ENCODE measurements at places on chromosomes 7 and 10.
A peak's percentile ranks its signal among the peaks of the same experiment; 100 is the strongest.

- DNase-seq: no peak
Measured at GRCh38 chr7:135845415-135846075, 96.9 kb upstream of the FAM180A start.

DNA sequence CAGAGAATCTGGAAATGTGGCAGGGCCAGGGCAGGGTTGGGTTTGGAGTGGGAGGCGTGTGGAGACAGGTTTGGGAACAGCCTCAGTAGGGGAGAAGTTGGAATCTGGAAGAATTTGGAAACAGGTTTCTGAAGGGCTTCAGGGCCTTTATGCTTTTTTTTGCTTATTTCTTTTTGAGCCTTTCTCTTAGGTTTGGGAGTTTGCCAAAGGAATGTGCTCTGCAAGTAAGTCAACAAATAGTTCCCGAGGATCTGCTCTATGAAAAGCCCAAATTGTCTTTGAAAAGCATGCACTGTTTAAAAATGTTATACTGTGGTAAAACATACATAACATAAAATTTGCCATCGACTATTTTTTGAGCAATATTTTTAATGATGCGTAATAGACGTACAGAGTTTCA, 86.7 kb upstream of the ADRB1 start:
- peak; percentile 86 for DNase-seq

GRCh38 chr7:158403013-158403821, 184.4 kb downstream of the PTPRN2 start:
- no peak for DNase-seq

DNA sequence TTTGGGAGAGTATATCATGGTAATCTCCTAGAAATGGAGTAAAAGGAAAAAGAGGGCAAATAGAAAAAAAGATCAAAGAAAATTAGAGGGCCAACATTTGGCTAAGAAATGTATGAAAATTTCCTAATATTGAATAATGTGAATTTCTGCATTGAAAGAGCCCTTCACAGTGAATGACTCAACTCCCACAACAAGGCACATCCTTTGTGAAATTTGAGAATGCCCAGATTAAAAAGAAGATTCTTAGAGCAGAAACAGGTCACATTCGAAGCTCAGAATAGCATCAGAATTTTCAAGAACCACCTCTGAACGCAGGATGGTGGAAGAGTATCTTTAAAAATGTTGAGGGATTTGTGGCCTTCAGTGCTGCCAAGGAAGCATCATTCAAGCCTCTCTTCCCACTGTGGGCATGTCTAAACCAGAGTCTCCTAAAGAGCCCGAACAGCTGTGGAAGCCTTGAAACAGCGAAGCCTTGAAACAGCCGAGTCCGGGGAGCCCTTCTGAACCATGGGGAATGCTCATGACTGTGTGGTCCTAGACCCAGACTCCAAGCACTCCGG, 43.6 kb downstream of the GUSB start:
- peak; percentile 9 for DNase-seq

GRCh38 chr7:157711353-157711888, 374.6 kb downstream of the DNAJB6 start:
- no peak for DNase-seq

- DNase-seq: peak; percentile 41
Measured at GRCh38 chr7:134701272-134701671, 54.6 kb downstream of the BPGM start.

DNA sequence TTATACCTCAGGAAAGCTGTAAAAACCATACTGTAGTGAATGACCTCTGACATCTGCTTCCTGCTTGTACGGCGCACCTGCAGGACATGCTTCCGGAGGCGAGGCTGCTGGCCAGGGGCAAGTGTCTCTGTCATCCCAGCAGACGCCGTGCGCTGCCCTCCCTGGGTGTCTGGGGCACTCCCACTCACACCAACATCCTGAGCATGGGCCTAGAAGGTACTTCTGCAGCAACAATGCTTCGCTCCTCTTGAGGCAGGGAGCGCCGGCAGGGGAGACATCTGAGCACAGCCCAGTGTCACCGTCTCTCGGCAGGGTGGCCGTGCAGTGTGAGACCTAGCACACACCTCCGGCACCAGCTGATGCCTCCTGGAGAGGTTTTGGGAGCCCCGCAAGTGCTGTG, 269.2 kb downstream of the MAD1L1 start:
- no peak for DNase-seq

DNA sequence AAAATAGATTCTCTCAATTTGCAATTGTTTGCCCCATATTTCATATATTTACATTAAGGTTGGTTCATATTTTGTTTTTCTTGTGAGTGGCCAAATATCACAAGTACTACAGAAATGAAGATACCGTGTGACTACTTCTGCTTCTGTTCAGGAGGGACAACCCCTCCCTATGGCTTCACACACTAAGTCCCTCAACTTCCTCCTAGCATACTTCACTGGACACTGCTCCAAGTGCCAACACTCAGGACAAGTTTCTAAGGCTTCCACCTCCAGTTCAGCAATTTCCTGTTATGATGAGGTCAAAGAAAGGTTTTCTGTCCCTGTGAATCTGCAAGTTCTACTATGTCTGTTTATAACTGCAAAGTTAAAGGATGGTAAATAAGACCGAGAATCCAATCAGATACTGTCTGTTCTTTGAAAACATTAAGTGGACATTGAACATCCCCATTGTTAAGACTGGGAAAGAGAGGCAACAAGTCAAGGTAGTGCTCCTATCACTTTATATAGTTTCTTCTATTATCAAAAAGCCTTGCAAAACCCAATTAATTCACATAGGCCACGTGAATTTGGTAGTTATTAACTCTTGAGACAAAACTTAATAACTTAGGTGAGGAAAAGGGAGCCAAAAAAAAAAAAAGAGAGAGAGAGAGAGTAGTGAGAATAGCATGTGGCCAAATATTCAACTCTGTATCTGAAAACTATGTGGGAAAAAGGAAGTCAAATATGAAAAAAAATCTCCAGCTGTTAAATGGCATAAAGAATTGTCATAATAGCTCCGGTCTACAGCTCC, 81.3 kb upstream of the DKK1 start:
- no peak for DNase-seq

DNA sequence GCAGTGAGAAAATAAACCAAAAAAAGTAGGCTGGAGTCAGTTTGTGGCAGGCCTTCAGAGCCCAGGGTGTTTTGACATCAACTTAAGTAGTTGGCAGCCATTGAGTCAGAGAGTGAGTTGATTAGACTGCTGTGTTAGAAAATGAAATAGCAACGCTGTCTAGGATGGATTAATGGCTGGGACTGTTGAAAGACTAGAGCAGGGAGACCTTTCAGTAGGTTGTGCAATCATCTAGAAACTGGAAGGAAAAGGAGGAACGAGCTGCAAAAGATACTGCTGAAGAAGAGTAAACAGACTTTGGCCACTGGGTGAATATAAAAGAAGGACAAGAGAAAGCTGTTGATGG, 28.6 kb upstream of the TRIL start:
- peak; percentile 95 for DNase-seq

DNA sequence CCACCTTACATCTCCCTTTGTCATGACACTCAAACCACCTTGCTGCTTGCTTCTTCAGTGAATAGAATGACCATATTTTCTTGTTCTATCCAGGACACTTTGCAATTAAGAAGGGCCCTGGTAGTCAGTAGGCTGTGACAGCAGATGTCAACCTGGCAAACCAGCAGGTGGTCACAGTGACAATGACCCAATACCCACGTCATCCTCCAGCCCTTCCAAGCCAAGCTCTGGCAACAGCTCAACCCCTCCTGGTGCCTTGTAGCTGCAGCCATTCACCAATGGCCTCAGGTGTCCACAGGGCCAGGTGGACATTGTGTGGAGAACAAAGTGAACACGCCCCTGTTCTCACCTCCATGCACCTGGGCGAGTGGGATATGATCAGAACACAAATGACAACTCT, 87.6 kb upstream of the MACROH2A2 start:
- DNase-seq: no peak

DNA sequence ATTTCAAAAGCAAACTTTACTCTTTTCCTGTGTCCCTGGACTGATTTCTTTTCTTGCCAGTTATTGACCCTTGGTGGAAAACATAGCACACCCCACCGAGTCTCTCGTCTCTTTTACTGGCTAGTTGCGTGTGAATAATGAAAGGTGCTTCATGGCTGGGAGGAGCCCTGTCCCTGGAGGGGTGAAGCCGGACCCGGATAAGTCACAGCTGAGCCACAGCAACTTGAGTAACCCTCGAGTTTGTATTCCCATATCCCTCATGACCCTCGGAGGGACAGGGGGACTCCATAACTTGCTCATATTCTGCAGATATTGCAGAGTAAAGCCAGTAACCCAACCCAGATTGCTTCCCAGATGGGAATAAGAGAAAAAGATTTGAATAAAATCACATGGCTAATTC, 147.5 kb upstream of the FRMD4A start:
- DNase-seq: no peak

DNA sequence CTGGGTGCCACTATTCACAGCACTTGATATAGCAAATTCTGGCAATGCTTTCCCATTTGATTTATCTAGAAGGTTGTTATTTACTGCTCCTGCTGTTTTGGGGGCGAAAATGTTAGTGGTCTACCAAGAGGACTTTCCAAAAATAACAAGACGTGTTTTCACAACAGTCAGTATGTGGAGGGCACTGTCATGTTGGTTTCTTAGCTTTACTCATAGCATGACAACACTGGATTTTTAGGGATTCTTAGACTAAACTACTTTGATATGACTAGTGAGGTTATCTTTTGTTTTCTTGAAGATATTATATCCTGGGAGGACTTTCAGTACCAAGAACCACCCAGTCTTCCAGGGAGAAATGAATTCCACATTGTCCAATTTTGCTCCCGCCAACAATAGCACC, 49.4 kb downstream of the NUDCD3 start:
- DNase-seq: no peak

DNA sequence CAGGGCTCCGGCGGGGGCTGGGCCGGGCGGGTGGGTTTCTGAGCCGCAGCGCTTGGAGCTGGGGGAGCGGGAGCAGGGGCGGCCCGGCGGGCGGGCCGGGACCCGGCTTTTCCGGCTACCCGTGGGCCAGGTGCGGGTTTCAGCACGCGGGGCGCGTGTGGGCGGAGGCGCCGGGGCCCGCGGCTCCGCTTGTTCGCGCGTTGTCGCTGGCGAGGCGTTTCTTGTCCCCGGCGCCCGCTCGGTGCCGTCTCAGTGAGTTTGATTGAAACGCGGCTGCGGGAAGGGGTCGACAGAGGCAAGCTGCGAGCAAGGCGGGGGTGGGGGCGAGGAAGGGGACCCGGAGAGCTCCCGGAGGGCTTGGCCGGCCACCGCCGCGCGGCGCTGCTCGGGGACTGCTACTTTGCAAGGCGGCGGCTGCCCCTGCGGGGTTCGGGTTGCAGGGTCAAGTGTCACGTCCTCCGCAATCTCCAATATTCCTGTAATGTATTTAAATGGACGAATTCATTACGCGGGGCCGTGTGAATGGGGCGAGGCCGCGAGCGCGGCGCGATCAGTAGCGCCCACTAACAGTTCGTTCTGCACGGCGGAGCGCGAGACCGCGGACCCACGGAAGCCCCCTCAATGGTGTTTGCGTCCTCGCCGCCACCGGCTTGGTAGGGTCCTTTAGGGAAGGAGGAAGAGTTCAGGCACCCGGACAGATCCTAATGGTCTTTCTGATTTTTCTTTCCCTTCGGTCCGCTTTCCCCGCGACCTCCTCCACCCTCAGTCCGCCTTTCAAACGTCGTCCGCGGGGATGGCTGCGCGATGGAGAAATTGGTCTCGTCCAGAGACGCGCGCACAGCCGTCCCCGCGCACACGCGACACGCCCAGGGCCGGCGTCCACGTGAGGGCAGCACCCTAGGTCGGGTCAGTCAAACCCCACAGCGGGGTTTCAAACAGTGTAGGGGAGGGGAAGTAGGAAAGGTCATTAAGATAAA, 76.9 kb downstream of the INSIG1 start:
- no peak for DNase-seq

DNA sequence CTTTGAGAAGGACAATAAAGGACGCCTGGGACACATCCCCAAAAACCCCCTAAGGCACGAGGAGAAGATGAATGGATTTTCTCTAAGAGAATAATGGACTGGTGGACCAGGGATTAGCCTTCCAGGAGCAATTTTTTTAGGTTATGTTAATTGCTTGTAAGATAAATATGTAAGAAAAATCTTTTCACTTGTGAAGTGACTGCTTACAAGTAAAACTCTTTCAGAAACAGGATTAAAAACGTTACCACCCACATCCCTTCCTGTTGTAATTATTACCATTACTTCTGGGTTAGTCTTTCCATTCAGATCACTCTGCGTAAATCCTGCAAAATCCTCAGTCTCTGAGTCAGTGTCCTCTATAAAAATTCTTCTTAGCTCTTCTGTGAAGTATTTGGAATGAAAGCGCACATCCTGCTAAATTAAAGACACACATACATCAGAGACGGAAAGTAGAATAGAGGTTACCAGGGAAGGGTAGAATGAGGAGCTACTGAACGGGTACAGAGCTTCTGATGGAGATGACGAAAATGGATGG, 34.3 kb downstream of the CDCA7L start:
- DNase-seq: no peak

Data from fibroblast of gingiva (primary cell).